ENCODE measurements at places on chromosomes 13 and 19.

DNA sequence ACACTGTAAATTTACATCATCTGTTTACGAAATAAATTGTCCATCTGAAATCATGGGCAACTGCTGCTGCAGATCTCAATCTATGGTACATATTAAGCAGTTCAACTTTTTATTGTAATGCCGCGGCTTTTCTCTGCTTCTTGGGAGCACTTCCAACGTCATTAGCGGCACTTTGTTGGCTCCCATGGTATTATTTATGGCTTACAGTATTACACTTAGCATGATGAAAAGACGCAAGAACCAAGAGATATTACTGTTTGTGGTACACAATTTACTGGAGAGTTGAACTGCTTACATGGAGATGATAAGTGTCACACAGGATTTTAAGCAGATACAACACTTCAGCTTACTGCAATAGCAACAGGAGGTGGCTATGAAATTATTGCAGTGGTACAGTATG lies 442.1 kb downstream of the PCDH20 start:
- no peak for DNase-seq

- DNase-seq, result no peak
Observed at GRCh38 chr19:16342002-16342715, 17.5 kb downstream of the KLF2 start.

DNA sequence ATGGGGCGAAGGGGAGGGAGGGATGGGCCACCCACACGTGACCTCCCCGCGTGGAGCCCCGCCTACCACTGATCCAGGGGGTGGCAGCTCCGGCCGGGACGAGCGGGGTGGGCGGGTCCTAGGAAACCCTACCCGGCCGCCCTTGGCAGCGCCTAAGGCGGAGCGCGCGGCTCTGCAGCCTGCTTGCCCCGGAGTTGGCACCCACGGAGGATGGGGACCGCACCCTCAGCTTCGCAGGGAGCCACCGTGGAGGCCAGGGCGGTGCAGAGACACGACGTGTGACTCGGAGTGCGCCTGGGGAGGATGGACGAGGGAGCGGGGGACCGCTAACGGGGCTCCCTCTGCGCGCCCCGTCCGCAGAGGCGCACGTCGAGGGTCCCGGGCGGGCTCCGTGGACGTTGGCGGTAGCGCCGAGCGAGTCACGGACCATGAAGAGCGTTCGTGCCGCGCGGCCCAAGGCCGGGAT lies at the start of gene RGS9BP:
RGS9BP (plus strand) TSS at position 129 of the 466 bp plus-strand sequence. CDS start 416 bp downstream, outside the sequence.
- no peak for DNase-seq

GRCh38 chr19:49422407-49423070 lies 702 bp downstream of the PTH2 start:
- no peak for DNase-seq

DNA sequence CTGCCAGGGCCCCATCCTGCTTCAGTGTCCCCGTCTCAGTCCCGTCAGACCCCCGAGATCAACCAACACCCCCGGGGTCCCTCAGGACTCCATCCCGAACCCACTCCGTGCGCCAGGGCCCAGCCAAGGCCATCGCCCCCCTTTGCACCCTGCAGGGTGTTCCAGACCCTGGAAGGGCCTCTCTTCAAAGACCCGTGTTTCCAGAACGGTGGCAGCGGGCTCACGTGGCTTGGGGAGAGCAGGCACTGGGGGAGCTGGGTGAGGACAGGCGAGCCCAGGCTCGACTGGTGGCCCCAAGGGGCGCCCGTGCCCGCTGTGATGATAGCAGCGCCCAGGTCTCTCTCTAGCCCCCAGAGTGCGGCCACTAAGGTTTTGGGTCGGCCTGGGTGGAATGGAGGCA lies 1.4 kb downstream of the KASH5 start:
- DNase-seq, result no peak

DNA sequence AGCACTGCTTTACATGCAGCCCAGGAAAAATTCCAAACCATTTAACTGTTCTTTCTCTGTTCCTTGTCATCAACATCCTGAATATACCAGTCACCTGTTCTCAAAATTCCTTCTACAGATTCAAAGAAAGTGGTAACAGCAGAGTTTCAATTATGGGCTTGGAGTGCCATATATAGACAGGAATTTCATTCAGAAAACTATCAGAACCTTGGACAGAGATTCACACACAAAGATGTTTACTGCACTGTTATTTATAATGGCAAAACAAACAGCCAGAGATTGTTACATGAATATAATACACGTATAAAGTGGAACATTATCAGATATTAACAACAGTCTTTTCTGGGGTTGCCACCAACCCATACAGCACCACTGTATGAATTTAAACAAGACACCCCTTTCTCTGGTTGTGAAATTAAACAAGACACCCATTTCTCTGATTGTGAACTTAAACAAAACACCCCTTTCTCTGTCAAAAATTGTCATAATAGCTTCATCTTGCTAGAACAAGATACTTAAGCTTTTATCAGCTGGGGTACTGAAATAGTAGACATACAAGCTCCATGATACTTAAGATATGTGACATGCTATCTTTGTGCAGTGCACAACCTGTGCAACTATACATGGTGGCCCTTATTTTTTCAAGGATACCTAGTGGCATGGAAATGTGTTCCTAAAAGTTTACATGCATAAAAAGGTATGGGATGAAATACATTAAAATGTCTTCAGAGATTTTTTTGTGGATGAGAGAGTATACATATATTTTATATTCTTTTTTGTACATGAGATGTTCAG lies 12.6 kb downstream of the CACNA1A start:
- DNase-seq, result no peak

DNA sequence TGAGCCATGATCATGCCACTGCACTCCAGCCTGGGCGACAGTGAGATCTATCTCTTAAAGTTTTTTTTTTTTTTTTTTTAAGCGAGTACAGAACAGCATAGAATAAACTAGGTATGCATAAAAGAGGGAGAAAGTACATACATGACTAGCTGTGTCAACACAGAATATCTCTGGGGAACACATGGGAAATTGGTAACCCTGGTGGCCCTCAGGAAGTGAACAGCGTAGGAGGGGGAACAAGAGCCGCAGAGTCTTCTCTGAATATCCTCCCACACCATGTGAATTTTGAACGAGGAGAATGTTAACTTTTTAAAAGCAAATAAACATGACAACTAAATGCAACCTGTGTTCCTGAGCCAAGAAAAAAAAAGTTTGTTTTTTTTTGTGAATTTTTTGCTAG lies 15.2 kb downstream of the PHLDB3 start:
- no peak for DNase-seq

GRCh38 chr13:80957019-80957655 lies 616.2 kb upstream of the SPRY2 start:
- DNase-seq, result no peak

DNA sequence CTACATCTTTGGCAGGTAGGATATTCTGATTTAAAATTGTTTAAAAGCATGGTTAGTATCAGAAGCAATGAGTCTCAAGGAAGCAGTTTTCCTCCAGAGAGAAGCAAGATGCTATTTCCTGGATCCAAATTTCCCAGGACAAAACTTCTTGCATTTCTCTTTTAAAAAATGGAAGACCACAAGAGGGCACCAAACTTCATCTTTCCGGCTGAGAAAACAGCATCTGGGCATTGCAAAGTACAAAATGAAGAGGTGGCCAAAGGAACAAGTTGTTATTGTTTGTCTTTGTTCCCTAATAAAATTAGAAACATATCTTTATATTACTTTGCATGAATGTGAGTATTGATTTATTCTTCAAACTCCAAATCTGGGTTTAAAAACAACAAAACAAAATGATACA lies 60.0 kb upstream of the LRCH1 start:
- peak; percentile 39 for DNase-seq

GRCh38 chr13:105890509-105890908 lies 645.0 kb downstream of the EFNB2 start:
- no peak for DNase-seq

GRCh38 chr13:79749984-79750551 lies 269.1 kb downstream of the NDFIP2 start:
- DNase-seq, result peak; percentile 44

DNA sequence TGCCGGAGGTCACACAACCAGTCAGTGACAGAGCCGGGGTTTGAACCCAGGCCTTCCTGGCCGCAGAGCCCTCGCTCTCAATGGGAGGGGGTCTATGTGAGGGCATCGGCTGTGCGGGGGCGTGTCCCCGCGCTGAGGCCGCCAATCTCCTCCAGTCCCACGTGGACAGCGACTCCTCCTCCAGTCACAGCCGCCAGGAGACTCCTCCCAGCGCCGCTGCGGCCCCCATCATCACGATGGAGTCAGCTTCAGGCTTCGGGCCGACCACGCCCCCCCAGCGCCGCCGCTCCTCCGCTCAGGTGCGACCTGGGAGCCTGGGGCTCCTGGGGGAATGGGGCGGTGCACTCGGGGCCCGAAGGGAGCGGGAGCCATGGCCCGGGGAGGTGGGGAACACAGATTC lies 6.0 kb downstream of the SPRED3 start:
- no peak for DNase-seq

- no peak for DNase-seq
Observed at GRCh38 chr13:105915146-105915850, 620.2 kb downstream of the EFNB2 start.

DNA sequence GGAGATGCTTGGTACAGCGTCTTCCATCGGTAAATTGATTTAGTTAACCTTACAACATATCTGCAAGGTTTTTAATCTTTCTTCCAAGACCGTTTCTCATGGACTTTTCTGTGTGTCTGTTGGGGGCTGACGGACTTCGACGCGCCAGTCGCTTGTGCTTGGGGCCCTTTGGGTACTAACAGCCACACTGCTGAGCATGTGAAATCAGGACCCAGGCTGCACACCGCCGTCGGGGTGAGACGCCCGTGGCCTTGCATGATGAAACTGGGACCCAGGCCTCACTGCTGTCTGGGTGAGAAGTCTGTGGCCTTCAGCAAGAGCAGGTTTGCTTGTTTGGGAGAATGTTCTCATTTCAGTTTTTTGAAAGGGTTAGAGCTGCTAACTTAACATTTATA lies 9.8 kb downstream of the ATP4B start:
- no peak for DNase-seq

- no peak for DNase-seq
Observed at GRCh38 chr19:15402411-15403150, 16.2 kb downstream of the AKAP8L start.

DNA sequence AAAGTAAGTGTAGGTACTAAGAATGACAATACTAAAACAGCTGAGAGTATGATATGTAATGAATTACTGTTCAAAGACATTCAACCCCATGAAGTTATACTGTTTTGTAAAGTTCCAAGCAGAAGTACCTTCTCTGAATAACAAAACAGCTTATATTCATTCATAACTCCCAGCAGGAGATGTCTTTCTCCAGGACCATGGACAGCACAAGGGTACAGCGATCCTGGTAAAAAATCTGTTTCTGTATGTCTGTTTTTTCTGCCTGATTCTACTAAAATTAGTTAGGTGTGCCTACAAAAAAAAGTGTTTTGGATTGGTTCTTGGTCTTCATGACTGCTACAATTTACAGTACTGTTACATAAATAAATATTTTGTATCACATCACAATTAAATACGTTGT lies 172.5 kb upstream of the SLITRK5 start:
- DNase-seq, result no peak

- no peak for DNase-seq
Observed at GRCh38 chr13:109592770-109593169, 193.6 kb downstream of the IRS2 start.

DNA sequence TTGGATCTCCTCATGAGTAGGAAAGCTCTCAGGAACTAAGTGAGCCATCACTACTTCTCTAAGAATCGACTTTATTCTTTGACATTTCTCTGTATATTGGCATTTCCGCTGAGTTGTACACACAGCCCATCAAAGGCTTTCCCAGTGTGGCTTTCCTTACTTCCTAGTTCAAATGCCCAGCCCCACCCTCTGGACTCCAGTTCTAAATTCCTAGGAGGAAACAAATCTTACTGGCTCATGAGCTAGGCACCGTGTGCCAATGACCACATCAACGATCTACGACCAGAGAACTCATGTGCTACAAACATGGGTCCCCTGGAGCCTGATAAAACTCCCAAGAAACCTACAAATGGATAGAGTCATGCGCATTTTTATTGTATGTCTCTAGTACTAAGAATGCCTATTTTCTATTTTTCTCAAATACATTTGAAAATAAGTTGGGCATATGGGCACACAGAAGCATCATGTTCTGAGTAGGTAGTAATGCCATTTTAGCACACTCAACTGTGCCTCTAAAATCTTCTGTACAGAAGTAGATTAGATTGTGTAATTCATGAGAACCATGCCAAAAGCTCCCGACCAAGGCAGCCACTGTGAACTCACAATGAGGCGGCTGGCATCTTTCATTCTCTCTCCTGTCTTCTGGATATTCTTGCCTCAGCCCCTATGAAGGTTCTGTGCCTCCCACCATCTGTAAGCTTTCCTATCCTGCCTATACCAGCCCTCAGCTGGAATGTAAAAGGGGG lies 10.5 kb upstream of the RAP2A start:
- no peak for DNase-seq

DNA sequence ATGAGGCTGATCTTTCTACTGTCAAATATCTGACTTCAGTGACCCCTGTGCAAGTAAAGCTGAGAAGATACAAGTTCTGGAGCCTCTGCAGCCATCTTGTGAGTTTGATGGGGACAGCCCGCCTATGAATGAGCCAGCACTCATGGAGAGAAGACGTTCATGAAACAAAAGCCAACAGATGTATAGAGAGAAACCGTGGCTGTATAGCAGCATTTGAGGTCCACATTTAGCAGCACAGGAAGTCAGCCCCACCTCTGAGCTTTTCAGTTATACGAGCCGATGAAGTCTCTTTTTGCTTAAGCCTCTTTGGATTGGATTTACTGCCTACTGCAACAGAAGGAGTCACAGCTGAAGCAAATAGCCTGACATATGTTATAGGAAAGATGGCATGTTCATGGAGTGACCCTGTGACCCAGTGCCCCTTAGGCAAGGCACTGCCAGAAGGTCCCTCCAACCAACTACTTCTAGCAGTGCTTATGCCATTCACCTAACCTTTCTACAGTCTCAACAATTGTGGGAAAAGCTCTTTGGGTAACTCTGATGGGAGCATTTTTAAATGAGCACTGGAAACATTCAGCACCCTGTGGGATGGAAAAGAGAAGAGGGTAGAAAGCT lies 3.5 kb upstream of the DLEU7 start:
- DNase-seq, result no peak

- no peak for DNase-seq
Observed at GRCh38 chr19:5150902-5151741, 182.2 kb downstream of the KDM4B start.

DNA sequence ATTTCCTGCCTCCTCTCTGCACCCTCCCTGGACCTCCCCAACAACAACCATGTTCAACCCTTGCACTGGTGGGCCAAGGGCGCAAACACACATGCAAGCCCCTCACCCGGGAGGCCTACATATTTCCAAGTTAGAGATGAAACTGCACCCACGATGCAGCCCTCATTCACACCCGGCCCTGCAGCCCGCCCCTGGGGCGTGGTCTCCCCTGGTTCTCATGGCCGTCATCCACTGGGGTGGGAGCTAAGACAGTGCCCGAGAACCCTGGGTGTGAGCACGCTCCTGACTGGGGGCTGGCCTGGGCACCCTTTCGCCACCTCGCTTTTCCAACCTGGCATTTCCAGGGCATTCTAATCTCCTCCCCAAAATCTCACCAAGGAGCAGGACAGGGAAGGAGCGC lies 7.0 kb upstream of the SLC7A10 start:
- DNase-seq, result no peak

- no peak for DNase-seq
Observed at GRCh38 chr19:19447536-19448237, 42.2 kb downstream of the GATAD2A start.

Data from glomerular endothelial cell (primary cell).